ENCODE measurements at places on chromosomes 3 and 15.
A peak's percentile ranks its signal among the peaks of the same experiment; 100 is the strongest.

DNA sequence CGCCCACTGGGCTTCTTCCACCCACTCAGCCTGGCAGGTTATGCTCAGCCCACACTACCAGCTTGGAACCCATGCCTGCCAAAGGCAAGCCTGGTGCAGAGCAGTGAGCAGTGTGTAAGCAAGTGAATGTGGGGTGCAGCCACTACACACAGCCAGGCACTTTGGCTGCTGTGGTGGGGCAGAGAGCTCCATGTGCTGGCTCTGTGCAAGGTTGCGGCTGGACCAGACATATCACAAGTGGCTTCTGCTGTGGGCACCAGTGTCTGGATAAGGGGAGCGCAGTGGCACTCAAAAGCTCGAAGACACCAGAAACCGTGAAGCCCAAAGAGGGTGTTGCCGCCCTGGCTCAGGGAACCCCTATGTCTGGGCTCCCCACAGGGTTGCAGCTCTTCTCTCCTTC lies 563.7 kb downstream of the SI start:
- H3K36me3 ChIP-seq, result no peaks in the 10 kb centered on the region
- no peak for DNase-seq
- H3K27me3 ChIP-seq, result no peaks in the 10 kb centered on the region
- H3K4me3 ChIP-seq, result no peak overlapping the region
- H3K4me1 ChIP-seq, result no peaks in the 10 kb centered on the region

DNA sequence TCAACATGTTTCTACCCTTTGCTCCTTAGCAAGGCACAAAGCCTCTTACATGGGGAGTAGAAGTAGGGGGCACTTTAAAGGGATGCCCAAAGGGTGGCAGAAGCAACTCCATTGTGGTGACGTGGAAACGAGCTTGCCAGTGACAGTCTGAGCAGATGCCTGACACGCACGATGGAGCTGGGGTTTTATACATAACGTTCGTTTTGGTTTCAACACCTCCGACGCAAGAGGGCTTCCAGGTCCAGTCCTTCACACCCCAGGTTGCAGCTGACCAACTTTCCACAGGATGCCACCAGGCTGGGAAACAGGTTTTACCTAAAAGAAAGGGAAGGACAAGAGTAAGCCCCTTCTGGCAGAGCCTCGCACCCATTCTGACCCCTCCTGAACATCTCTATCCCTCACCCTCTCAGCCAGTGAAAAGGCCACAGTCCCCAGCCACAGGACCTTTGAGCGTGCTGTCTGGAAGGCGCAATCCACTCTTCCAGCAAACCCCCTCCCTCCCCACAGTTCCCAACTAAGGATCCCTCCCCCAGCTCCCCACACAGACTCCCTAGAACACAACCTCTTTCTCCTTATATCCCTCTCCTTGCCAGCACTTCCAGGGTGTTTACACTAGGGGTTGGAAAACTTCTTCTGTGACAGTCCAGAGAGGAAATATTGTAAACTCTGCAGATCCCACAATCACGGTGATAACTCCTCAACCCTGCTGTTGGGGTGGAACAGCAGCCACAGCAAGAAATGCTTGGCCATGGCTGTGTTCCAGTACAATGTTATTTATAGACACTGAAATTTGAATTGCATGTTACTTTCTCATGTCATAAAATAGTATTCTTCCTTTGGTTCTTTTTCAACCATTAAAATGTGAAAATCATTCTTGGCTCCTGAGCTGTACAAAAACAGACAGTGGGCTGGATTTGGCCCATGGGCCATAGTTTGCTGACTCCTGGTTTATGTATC lies 36.2 kb downstream of the FAM174B start:
- no peak overlapping the region for H3K4me3 ChIP-seq
- H3K36me3 ChIP-seq, result peaks cover 7% of the 10 kb centered on the region
- DNase-seq, result no peak
- H3K27me3 ChIP-seq, result no peaks in the 10 kb centered on the region
- H3K4me1 ChIP-seq, result peaks cover 10% of the 10 kb centered on the region

GRCh38 chr3:124243177-124243859 lies 251.4 kb upstream of the ROPN1 start:
- no peaks in the 10 kb centered on the region for H3K27me3 ChIP-seq
- H3K27ac ChIP-seq, result no peak overlapping the region
- H3K4me3 ChIP-seq, result no peak overlapping the region
- H3K4me1 ChIP-seq, result no peaks in the 10 kb centered on the region

- no peaks in the 10 kb centered on the region for H3K4me1 ChIP-seq
- no peaks in the 10 kb centered on the region for H3K36me3 ChIP-seq
- no peaks in the 10 kb centered on the region for H3K27me3 ChIP-seq
- H3K4me3 ChIP-seq, result no peak overlapping the region
These were observed 76.1 kb downstream of the LINGO1 start for GRCh38 chr15:77556622-77557021.

DNA sequence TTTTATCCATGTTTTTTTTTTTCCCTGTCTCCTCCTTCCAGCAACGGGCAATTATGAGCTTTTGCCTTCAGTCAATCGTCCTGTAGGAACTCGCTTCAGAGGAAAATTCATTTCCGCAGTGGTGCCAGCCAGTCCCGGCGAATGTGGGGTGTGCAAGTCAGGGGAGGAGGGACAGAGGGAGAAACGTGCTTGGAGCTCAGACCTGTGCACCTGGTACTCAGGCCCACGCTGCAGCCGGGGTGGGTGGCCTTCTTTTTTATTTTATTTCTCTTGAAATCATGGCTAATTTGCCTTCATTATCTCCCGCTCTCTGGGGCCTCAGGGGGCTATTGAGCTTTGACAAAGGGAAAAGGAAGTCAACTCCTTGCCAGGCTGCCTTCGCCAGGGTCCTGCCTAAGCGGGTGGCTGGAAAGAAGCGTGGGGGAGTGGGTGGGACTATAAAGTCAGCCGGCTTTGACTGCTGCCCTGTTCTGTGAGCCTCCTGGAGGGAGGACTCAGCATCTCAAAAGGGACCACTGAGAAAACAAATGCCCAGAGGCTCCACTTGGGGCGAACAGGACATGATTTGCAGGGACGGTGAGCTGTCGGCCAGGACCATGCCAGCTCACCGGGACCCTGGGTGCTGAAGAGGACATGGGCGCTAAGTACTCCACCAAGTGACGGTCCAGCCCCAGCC lies 5.5 kb downstream of the GRIP2 start:
- H3K36me3 ChIP-seq, result no peaks in the 10 kb centered on the region
- H3K27me3 ChIP-seq, result peaks cover 3% of the 10 kb centered on the region
- no peak overlapping the region for H3K27ac ChIP-seq

- no peak overlapping the region for H3K27ac ChIP-seq
- no peaks in the 10 kb centered on the region for H3K4me1 ChIP-seq
- DNase-seq, result no peak
These were observed 37.2 kb downstream of the AADACL2 start for GRCh38 chr3:151770956-151771355.

- H3K4me1 ChIP-seq, result no peaks in the 10 kb centered on the region
- no peaks in the 10 kb centered on the region for H3K36me3 ChIP-seq
- H3K27ac ChIP-seq, result no peak overlapping the region
- no peak overlapping the region for H3K4me3 ChIP-seq
These were observed 166.4 kb upstream of the EOMES start for GRCh38 chr3:27888562-27888961.

DNA sequence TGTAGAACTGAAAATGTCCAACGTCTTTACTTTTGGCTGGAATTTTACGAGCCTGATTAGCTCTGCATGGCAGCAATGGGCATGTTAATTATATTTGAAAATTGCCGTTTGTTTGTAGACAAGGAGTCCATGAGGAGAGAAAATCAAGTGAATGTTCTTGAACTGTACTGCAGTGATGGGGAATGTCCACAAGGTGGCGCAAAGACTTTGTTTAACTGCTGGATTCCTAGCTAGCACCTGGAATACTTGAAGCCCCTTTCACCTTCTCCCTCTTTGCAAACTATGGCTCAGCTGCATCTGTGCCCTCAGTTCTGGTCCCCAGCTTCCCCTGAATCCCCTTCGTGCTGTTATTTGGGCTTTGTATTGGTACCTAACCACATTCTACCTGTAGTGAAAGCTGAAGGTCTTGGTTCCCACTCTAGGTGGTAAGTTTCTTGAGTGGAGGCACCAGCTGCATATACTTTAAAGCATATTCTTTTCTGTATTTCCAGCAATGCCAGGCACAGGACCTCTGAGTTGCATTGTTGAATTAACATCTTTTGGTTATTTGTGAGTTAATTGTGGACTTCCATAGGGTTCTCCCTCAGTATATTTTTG lies 25.3 kb downstream of the EXOG start:
- DNase-seq, result peak; percentile 27
- no peaks in the 10 kb centered on the region for H3K4me1 ChIP-seq
- H3K27me3 ChIP-seq, result no peaks in the 10 kb centered on the region

- no peaks in the 10 kb centered on the region for H3K36me3 ChIP-seq
- no peak overlapping the region for H3K4me3 ChIP-seq
- no peaks in the 10 kb centered on the region for H3K4me1 ChIP-seq
- no peak overlapping the region for H3K27ac ChIP-seq
These were observed 1.7 kb downstream of the RORA start for GRCh38 chr15:61227269-61227949.

- H3K27me3 ChIP-seq, result no peaks in the 10 kb centered on the region
- H3K36me3 ChIP-seq, result peaks cover 27% of the 10 kb centered on the region
- peaks cover 39% of the 10 kb centered on the region for H3K4me1 ChIP-seq
- DNase-seq, result peak; percentile 54
These were observed 10.0 kb downstream of the MRPS25 start for GRCh38 chr3:15055019-15055557.

- no peak overlapping the region for H3K4me3 ChIP-seq
- no peaks in the 10 kb centered on the region for H3K36me3 ChIP-seq
- no peak for DNase-seq
- peaks cover 61% of the 10 kb centered on the region for H3K4me1 ChIP-seq
- no peaks in the 10 kb centered on the region for H3K27me3 ChIP-seq
- H3K27ac ChIP-seq, result peak overlapping the region; percentile 87
These were observed 271.7 kb downstream of the UACA start for GRCh38 chr15:70491641-70492040.

- H3K36me3 ChIP-seq, result no peaks in the 10 kb centered on the region
- H3K4me1 ChIP-seq, result peaks cover 8% of the 10 kb centered on the region
These were observed 517 bp downstream of the FBN1 start for GRCh38 chr15:48644827-48645557.

GRCh38 chr3:50454481-50455070 lies 48.9 kb downstream of the CACNA2D2 start:
- H3K27ac ChIP-seq, result no peak overlapping the region
- H3K27me3 ChIP-seq, result no peaks in the 10 kb centered on the region
- no peaks in the 10 kb centered on the region for H3K4me1 ChIP-seq
- no peaks in the 10 kb centered on the region for H3K36me3 ChIP-seq
- no peak for DNase-seq

DNA sequence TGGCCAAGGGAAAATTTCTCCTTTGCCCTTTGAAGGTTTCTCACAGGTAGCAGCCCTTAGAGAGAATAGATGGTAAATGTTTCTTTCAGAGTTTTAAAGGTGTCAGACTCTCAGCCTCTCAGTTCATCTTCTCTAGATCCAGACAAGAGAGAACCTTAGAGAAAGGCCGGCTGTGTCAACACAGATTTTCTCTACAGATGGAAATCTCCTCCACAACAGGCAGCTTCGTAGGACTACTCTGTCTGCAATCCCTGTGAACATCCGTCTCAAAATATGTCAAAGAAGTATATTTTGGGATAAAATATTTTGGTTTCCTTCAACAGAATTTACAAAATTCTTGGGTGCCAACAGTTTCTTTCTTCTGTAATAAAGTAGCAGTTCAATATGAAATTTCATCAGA lies 282.1 kb upstream of the POU1F1 start:
- no peaks in the 10 kb centered on the region for H3K4me1 ChIP-seq
- H3K4me3 ChIP-seq, result no peak overlapping the region
- no peak for DNase-seq
- H3K27me3 ChIP-seq, result no peaks in the 10 kb centered on the region

- no peak overlapping the region for H3K27ac ChIP-seq
- DNase-seq, result no peak
- no peaks in the 10 kb centered on the region for H3K36me3 ChIP-seq
- H3K4me3 ChIP-seq, result no peak overlapping the region
These were observed 17.3 kb upstream of the CDCP1 start for GRCh38 chr3:45163481-45163880.

- no peak overlapping the region for H3K27ac ChIP-seq
- H3K4me1 ChIP-seq, result peaks cover 34% of the 10 kb centered on the region
- H3K4me3 ChIP-seq, result no peak overlapping the region
- H3K36me3 ChIP-seq, result peaks cover 11% of the 10 kb centered on the region
These were observed 23.4 kb downstream of the BMF start for GRCh38 chr15:40085266-40085665.

GRCh38 chr3:177236704-177237103 lies 39.4 kb upstream of the TBL1XR1 start:
- H3K4me1 ChIP-seq, result no peaks in the 10 kb centered on the region
- no peak overlapping the region for H3K4me3 ChIP-seq
- no peak overlapping the region for H3K27ac ChIP-seq
- H3K36me3 ChIP-seq, result no peaks in the 10 kb centered on the region

DNA sequence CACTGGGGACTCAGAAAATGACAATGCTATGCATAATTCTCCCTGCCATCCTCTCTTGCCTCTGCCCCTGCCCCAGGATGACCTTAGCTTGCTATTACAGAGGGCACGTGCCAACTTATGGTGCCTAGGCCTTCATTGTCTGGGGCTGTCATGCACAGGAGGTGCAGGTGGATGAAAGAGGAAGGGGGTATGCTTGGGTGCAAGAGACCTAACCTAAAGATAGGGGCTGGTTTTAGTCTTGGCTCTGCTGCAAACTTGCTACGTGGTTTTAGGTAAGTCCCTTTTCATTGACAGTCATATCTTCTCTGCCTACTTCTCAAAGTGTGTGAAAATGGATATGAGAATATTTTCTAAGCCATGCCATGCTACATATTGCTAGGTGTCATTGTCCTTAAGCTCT lies 161.3 kb downstream of the EPHB1 start:
- H3K4me1 ChIP-seq, result peaks cover 27% of the 10 kb centered on the region
- H3K27ac ChIP-seq, result peak overlapping the region; percentile 73
- no peak overlapping the region for H3K4me3 ChIP-seq
- no peaks in the 10 kb centered on the region for H3K27me3 ChIP-seq

DNA sequence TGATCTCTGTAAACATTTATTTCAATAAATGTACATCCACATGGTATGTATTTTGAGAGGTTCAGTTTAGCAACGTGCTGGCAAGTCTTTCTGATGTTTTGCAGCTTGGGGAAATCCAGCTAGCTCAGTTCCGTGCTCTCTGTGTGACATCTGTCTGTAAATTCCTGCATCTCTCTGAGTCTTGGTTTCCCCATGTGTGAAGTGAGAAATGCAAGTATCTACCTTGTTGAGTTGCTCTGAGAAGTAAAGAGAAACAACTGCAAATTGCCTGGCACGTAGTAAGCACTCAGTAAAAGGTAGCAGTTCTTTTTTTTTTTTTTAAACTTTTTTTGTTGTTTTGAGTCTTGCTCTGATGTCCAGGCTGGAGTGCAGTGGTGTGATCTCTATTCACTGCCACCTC lies 30.2 kb upstream of the MORF4L1 start:
- H3K27me3 ChIP-seq, result no peaks in the 10 kb centered on the region
- H3K4me1 ChIP-seq, result peaks cover 36% of the 10 kb centered on the region
- DNase-seq, result peak; percentile 55

GRCh38 chr3:171230865-171231264 lies 204.3 kb upstream of the SLC2A2 start:
- peaks cover 4% of the 10 kb centered on the region for H3K36me3 ChIP-seq
- no peak overlapping the region for H3K4me3 ChIP-seq
- 0 out of 2 replicates have a peak overlapping the region, but pooled peaks have one; percentile 17 for H3K27ac ChIP-seq

GRCh38 chr3:19947549-19948225 lies 790 bp downstream of the RAB5A start:
- peaks cover 3% of the 10 kb centered on the region for H3K4me1 ChIP-seq
- no peaks in the 10 kb centered on the region for H3K36me3 ChIP-seq
- DNase-seq, result no peak
- no peaks in the 10 kb centered on the region for H3K27me3 ChIP-seq
- peak overlapping the region; percentile 91 for H3K27ac ChIP-seq

- no peaks in the 10 kb centered on the region for H3K27me3 ChIP-seq
- H3K36me3 ChIP-seq, result no peaks in the 10 kb centered on the region
- no peak for DNase-seq
- no peaks in the 10 kb centered on the region for H3K4me1 ChIP-seq
- no peak overlapping the region for H3K27ac ChIP-seq
- H3K4me3 ChIP-seq, result no peak overlapping the region
These were observed 35.7 kb upstream of the CPB1 start for GRCh38 chr3:148791920-148792319.
